ENCODE measurements at places on chromosomes 16 and 17. TPM values are rescaled to one million over a fixed set of nuclear protein-coding genes. Genes with fewer than 3 reads are reported as not detected.

DNA sequence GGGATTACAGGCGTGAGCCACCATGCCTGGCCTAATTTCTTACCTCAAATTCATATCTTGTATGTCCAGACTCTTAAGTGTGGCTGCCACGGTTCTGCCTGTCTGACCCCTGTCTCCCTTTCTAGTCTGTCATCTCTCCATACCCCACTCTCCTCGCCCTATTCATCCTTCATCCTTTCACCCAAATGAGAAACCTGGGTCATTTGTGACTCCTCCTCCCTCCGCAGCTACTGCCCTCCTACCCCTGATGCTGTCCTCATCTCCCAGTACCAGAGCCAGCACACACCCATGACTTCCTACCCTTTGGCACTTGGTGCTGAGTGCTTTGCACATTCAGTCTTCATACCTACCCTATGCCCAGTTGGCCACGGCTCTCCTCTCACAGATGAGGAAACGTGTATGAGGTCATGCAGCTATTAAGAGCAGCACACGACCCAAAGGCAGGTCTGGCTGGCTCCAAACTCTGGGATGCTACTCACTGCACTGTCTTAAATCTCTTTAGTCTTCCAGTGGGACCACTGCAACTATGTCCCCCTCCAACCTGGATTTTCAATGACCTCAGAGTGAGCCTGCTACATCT is 1.6 kb downstream of the SPATA32 start:
- DNase-seq: no peak
- H3K4me1 ChIP-seq: peaks cover 20% of the 10 kb centered on the region
- H3K4me3 ChIP-seq: no peak overlapping the region
- no peak overlapping the region for H3K27ac ChIP-seq
- H3K27me3 ChIP-seq: no peaks in the 10 kb centered on the region
- H3K36me3 ChIP-seq: peaks cover 21% of the 10 kb centered on the region

DNA sequence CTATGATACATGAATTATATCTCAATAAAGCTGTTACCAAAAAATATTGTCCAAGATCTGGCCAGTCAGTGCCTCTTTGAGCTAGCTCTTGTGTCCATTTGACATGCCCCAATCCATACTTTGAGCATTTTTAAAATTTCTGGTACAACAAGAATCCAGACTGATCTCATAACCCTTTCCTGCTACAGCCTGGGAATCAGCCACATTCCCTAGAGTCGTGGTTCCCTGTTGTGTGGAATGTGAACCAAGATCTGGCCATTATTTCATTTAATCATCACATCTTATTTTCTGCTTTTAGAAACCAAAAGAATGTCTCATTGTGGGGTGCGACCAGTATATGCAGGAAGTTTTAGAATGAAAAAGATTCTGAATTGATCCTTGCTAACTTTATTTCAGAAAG is 34.3 kb upstream of the RPRML start:
- no peaks in the 10 kb centered on the region for H3K4me1 ChIP-seq
- no peak overlapping the region for H3K27ac ChIP-seq
- H3K4me3 ChIP-seq: no peak overlapping the region
- H3K36me3 ChIP-seq: no peaks in the 10 kb centered on the region

DNA sequence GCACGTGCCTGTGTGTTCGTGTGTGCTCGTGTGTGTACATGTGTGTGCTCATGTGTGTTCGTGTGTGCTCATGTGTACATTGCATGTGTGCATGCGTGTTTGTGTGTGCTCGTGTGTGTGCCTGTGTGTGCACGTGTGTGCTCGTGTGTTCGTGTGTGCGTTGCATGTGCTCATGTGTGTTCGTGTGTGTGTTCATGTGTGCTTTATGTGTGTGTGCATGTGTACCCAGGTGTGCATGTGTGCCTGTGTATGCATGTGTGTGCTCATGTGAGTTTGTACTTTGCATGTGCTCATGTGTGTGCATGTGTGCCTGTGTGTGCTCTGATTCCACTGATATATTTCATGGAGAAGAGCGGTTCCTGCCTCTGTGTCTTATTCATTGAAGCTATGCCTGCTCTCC is 265.5 kb downstream of the FOXL1 start:
- no peaks in the 10 kb centered on the region for H3K4me1 ChIP-seq
- DNase-seq: no peak
- H3K27ac ChIP-seq: no peak overlapping the region
- H3K36me3 ChIP-seq: no peaks in the 10 kb centered on the region
- H3K27me3 ChIP-seq: no peaks in the 10 kb centered on the region
- no peak overlapping the region for H3K4me3 ChIP-seq

- no peak overlapping the region for H3K27ac ChIP-seq
- no peaks in the 10 kb centered on the region for H3K27me3 ChIP-seq
- H3K4me1 ChIP-seq: peaks cover 10% of the 10 kb centered on the region
- no peak for DNase-seq
- H3K36me3 ChIP-seq: no peaks in the 10 kb centered on the region
Observed at GRCh38 chr16:68700120-68700519, 37.0 kb upstream of the CDH1 start.

Gene KCNJ16
- 0.62 TPM for total RNA-seq
